ENCODE measurements at places on chromosomes 6 and 20.

GRCh38 chr20:32292548-32292947, 15.1 kb downstream of the KIF3B start:
- no peak for DNase-seq

GRCh38 chr6:1911474-1911873, 301.8 kb downstream of the FOXC1 start:
- no peak for DNase-seq

DNA sequence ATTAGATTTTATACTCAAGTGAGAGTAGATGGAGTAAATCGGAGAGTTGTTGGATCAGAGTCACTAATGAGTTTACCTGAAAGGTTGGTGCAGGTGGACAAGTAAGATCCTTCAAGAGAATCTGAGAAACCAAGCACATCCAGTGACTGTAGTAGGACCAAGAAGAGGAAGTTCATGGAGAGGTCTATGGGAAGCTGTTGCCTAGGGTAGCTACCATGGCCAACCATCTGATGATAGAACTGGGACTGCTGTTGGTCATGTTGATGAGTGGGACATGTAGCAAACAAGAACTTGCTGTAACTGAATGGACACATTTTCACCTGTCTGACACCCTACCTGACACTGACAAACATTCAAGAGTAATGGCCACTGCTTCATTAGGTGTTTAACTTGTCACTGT, 11.3 kb upstream of the ADGB start:
- no peak for DNase-seq

- DNase-seq: no peak
Observed at GRCh38 chr6:30689022-30689865, 1.5 kb downstream of the NRM start.

- no peak for DNase-seq
Observed at GRCh38 chr20:23867152-23867776, 12.3 kb downstream of the CST5 start.

DNA sequence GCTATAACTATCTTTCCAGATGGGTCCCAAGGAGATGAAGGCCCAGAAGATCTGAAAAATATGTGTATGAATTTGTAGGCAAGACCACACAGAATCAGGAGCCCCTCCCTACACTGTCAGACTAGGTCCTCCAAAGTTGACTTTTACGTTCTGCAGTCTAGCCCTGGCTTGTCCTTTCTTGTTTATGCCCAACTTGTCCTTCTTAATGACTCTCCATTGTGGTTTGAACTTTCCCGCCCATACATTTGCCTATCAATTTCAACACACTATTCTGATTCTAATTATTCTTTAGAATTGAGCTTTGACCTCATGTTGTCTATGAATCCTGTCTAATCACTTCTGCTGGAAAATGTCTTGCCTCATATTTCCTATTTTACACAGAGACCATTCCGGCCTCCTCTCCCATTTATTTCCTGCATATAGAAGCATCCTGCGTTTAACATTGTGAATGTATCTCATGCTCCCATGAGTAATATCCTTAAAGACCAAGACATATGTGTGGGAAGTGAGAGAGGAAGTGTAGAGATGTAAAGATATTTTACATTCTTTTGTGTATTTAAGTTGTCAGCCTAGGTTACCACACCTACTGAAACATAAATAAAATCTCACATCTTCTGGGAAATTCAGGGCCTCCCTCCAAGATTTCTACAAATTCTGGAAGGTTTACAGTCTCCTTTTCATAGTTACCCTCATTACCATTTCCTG, 348.3 kb downstream of the BCKDHB start:
- no peak for DNase-seq

GRCh38 chr6:43999628-44000027, 127.6 kb downstream of the MRPL14 start:
- no peak for DNase-seq

- no peak for DNase-seq
Observed at GRCh38 chr20:24153101-24154040, 164.8 kb upstream of the GGTLC1 start.

DNA sequence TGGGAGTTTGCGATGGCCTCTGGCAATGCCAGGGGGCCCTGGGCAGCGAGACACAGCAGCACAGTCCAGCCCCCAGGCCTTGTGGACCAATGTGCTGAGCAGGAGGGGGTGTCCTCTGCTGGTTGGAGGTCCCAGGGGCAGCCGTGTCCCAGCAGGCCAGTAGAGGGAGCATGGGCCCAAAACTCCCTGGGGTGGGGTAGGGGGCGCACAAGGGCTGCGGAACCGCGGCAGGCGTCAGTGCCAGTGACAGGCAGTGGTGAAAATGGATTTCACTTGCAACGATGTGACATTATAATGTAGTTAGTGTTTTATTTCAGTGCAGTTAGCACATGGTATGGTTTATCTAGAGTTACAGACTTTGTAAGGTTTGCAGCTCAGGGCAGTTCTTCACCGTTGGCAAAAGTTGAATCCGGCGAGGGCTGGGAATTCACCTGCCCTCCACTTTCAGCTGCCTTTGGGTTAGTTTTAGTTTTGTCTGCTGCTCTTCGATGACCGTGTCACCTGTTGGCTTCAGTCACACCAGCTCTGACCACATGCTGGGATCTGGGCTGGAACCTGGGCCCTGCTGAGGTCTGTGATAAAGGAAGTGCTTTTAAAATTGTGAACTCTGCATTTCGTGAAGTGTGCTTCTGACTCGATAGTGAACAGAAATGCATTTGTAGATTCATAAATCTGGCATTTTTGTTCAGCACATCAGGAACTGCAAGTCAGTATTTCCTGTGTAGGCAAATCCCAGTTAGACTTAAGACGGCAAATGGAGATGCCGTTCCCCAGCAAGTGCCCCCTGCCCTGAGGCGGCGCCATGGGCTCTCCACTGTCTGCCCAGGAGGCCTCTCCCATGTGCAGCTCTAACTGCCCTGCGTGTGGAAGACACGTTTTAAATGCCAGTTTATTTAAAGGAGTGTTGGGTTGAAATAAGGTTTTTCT, 46.8 kb downstream of the PYGB start:
- peak; percentile 16 for DNase-seq

GRCh38 chr6:55632953-55633352, 54.0 kb upstream of the HMGCLL1 start:
- no peak for DNase-seq

DNA sequence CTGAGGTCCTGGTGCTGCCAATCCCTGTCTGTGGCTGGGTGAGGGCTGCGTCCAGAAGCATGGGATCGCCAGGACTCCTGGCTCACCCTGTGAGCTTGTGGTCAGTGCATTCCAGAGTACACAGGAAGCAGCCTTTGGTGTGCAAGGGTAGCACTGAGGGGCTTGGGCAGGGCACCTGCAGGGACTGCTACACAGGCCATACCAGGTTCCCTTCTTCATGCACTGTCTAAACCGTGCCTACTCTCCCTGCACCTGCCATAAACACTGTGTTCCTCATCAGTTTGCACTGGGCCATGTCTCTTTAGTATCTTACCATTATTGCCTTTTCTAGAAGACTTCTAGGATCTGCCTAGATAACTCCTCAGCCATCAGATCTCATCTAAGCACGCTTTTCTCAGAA, 72.8 kb upstream of the NKX2-2 start:
- DNase-seq: no peak

DNA sequence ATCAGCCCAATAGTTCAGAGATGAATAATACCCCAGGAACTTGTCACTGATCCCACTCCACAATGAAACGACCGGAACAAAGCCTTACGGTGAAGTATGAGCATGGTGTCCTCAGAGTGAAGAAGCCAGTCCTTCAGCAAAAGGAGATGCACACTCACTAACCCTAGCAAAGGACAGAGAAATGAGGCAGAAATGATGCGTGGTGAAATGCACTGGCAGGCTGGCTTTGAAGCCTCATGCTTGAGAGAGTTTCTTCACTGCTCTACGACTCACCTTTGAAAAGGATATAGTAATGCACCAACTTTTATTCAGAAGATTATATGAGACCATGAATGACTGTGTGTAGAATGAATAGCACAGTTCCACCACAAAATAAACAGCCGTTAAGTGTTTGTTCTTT, 74.8 kb downstream of the PHACTR1 start:
- DNase-seq: no peak

Measured in kidney glomerular epithelial cell (primary cell).